ENCODE measurements at places on chromosomes 6 and 20.

GRCh38 chr6:86526238-86526637, 411.1 kb upstream of the HTR1E start:
- DNase-seq: no peak

- no peak for DNase-seq
Observed at GRCh38 chr6:34549026-34549803, 6.9 kb downstream of the SPDEF start.

DNA sequence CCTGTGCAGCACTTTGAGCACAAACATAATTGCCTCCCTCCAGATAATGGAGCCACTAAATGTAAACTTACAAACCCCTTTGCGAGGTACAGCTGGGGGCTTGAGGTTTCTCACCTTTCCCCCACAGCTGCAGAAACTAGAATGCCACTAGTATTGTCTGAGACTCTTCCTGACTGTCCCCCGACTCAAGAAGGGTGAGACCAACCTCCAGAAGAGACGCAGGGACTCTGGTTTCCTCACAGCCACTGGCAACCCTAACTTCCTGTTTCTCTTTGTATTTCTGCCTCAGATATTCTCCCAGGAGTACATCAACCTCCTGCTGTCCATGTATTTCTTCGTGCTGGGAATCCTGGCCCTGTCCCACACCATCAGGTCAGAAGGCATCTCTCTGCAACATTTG, 23.6 kb downstream of the HM13 start:
- no peak for DNase-seq

DNA sequence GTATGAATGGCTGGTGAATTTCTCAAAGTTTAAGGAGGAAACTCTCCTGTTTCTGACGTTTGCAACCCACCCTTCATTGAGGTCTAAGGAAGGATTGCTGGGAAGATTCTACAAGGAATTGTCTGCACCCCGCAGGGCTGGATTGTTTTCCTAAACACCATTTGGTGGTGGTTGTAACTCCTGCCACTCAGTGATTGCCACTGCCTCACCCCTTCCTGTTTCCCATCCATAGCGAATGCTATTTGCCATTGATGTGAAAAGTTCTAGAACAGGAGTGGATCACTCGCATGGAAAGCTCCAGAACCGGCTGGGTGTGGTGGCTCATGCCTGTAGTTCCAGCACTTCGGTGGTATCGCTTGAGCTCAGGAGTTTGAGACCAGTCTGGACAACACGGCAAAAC, 8.7 kb upstream of the DSP start:
- DNase-seq: no peak

DNA sequence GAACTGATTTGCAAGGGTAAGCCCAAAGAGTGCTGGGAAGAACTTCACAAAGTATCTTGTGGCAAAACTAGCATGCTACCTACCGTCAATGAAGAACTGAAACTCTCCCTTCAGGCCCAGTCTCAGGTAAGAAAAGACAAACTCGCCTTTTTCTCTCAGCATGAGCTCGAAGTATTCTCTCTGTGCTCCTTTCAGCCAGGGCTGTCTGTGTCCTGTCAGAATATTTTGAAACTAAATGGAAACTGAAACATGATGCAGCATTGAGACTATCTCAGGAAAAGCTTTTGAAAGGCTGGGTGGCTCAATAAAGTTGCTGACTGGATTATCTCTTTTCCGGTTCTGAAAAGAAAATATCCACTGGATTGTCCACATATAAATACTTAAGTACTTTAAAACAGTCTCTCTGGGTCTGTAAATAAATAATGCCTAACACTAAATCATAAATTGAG, 696 bp downstream of the CALHM5 start:
- no peak for DNase-seq

GRCh38 chr20:48858075-48858790, 30.4 kb upstream of the PREX1 start:
- DNase-seq: no peak

All from fibroblast of skin of left quadriceps (primary cell).